ENCODE measurements at places on chromosomes 5 and 9.
A peak's percentile ranks its signal among the peaks of the same experiment; 100 is the strongest.

DNA sequence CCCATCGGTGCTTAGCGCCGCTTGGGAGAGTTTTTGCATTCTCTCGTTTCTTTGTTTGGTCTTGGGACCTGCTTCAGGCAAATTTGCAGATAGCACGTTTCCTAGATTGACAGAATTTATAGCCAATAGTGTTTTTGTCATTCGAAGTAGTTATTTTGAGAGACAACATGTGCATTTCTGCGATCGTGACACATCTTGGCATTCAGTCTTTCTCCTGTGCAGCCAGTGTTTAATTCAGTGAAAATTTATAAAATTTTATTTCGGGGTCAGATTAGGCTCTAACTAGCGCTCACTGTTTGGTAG is 830 bp downstream of the PRRC1 start:
- DNase-seq, result peak; percentile 74

DNA sequence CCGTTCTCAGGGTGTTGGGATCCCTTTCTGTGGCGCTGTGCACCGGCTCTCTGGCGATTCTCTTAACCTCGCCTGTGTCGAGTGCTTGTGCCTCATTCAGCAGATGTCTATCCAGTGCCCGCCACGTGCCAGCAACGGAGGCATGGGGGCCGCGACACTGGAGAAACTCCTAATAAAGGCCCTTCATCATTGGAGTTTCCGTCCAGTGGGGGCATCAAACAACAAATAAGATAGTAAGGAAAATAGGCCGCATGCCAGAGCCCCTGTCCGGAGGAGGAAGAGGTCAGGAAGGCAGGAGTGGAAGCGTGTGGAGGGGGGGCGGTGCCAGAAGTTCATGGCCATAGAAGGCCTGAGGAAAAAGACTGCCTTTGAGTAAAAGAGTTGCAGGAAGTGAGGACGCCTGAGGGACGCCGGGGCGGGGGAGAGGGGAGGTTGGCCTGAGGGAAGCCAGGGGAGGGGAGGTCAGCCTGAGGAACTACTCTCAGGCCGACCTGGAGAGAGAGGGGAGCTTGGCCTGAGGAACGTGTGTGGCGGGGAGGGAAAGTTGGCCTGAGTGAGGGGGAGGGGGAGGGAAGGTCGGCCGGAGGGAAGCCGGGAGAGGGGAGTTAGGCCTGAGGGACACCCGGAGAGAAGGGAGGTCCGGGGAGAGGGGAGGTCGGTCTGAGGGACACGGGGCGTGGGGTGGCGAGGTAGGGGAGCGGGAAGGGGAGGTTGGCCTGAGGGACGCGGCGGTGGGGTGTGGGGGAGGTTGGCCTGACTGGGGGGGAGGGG is 82.2 kb downstream of the CACNA1B start:
- no peak for DNase-seq

DNA sequence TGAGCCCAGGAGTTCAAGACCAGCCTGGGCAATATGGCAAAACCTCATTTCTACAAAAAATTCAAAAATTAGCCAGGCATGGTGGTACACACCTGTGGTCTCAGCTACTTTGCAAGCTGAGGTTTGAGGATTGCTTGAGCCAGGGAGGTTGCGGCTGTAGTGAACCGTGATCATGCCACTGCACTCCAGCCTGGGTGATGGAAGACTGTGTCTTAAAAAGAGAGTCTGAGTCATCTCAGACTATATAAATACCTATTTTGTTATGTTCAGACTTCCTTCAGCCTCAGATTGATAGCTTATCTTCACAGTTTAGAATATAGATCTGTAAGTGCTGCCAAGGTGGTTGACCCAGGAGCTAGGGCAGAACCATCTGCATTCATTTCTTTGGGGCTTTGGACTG is 1.6 kb upstream of the PAIP2 start:
- no peak for DNase-seq

DNA sequence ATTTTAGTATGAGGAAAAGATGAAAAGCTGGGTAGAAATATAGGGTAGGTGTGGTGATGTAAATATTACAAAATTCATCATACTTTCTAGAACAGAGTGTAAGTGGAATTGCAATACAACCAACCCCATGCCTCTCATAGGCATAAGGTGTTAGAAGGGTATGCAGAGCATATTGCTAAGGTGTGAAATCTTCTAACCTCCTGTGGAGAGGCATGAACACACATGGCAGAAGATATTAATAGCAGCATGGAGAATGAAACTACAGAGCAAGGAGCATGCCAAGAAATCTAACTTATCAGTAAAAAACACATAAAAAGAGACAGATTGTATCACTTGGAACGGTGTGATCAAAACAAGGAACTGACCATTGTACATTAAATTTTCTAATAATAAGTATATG is 441.5 kb downstream of the CDH18 start:
- DNase-seq, result no peak

- DNase-seq, result peak; percentile 36
These were observed 253.6 kb downstream of the MAST4 start for GRCh38 chr5:66849803-66850202.

- no peak for DNase-seq
These were observed 67.4 kb downstream of the GNAQ start for GRCh38 chr9:77964258-77964657.

DNA sequence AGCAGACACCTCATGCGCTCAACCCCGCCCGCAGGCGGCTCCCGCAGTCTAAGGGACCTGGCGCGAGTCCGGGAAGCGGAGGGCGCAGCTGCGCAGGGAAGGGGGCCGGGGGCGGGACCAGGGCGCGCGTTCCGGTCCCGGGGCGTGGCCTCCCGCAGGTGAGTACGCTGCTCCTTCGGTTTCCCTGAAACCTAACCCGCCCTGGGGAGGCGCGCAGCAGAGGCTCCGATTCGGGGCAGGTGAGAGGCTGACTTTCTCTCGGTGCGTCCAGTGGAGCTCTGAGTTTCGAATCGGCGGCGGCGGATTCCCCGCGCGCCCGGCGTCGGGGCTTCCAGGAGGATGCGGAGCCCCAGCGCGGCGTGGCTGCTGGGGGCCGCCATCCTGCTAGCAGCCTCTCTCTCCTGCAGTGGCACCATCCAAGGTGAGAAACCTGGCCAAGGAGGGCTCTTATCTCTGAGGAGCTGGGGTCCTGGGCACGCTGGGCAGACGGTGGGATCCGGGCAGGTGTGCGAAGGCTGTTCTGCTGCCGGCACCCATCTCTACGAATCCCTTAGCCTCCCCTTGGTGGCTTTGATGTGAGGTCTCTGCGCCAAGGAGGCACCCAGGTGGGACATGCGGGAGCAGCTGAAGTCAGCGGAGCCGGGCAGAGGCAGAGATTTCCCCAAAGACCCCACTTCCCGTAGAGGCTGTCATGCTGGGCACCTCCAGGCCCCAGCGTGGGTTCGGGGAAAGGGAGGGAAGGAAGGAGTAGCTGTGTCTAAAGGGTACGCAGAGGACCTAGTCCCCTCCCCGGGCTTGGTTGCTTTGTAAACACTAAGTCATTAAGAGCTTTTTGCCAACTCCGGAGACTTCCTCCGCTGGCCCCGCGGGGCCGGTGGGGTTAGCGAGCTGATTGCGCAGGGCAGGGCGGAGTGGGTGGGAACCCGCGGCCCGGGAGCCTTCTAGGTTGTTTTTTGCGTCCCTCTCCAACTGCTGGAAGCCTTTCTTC is at the start of gene F2RL1:
F2RL1 (plus strand) TSS at position 187 of the 988 bp plus-strand sequence; CDS start at position 340, 153 bp downstream.
- peak; percentile 78 for DNase-seq

- no peak for DNase-seq
These were observed 53.6 kb downstream of the IRF1 start for GRCh38 chr5:132436936-132437335.

DNA sequence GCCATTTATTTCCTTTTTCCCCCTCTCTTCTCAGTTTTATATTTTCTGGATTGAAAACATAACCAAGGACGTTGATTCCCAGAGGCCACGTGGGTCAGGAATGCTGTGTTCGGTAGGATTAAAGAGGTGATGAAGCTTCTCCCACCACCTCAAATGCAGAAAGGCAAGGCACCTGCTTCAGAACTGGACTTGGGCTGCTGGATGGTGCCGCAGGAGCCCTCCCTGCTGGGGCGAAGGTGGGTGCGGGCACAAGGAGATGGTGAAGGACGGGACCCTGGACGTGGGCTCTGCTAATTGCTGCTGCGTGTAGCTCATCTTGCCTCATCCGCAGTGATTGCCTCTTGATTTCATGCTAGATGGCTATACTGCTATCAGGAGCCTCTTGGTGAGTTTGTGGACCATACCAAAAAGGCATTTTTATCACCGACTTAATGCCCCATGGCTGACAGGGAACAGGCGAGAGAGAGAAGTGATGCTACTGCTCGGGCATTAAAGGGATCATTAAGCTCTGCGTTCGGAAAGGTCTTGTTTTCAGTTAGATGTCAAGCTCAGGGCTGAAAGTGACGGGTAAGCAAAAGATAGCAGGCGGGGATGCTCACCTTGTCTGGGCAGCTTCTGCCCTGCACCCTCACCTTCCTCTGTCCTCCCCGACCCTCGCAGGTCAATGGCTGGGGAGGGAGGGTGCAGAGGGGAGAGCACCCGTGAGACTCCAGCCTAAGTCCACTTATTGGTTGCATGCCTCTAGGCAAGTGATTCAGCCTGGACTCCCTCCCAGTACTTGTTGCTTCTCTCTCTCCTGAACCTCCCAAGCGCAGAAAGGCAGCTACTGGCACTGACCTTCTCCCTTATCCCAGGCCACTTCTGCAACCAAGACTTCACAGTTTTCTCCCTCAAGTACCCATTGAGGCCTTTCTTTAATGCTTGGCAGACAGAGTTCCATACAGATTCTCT is 71.6 kb upstream of the FSTL4 start:
- DNase-seq, result no peak

- no peak for DNase-seq
These were observed 2.9 kb downstream of the KLHL3 start for GRCh38 chr5:137733006-137733405.

DNA sequence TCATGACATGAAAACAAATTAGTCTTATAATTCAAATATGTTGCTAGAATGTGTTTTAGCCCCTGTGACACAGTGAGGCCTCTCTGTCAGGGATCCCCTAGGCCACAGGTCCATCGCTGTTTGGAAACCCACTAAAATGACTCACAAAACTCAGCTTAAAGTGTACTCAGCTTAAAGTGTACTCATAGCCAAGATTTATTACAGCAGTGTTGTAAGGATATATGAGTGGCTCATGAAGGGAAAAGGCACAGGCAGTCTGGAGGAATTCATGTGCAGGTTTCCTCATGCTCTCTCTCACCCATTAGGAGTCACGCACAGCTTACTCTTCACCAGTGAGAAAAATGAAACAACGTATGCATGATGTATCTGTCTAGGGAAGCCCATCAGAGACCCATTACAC is 24.4 kb upstream of the TGFBI start:
- peak; percentile 79 for DNase-seq

DNA sequence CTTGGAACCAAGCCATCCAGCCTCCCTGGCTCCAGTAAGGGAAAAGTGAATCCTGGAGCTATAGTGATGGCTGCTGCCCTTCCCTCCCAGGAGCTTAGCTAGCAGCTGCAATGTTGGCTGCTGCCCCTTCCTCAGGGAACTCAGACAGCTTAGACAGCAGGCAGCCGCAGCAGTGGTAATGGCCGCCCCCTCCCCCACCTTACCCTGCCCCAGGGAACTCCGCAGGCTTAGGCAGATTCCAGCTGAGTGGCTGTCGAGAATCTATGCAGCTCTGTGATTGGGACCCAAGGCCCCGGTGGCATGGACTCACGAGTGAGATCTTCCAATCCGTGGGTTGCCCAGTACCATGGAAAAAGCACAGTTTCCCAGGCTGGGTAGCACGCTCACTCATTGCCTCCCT is 378.6 kb downstream of the NNT start:
- DNase-seq, result no peak

GRCh38 chr5:76278261-76278789 is 124.8 kb upstream of the IQGAP2 start:
- DNase-seq, result no peak

- peak; percentile 83 for DNase-seq
These were observed 148.0 kb downstream of the FGF1 start for GRCh38 chr5:142537938-142538337.

DNA sequence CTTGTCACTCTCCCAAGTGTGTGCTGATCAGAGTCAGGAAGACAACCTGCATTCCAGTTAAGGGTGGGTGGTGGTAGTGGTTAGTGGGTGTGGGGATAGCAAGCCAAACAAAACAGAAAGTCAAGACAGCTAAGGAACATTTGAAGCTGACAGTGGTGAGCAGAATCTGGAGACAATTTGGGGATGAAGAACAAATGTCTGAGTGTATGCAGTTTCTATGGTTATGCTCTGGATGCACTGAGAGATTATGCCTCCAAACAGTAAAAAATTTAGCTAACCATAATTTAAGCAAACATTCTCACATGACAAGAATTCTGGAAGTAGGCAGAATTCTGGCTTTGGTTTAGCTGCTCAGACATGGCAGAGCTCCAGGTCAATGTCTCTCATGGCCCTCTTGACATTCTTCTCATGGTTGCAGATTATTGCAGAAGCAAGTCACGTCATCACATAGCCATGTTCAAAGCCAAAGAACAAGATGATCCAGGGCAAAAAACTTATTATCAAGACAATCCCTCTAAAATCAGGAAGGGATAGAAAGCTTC is 148.7 kb downstream of the LURAP1L start:
- peak; percentile 95 for DNase-seq

- DNase-seq, result peak; percentile 57
These were observed 110.3 kb downstream of the NXNL2 start for GRCh38 chr9:88645172-88645878.

DNA sequence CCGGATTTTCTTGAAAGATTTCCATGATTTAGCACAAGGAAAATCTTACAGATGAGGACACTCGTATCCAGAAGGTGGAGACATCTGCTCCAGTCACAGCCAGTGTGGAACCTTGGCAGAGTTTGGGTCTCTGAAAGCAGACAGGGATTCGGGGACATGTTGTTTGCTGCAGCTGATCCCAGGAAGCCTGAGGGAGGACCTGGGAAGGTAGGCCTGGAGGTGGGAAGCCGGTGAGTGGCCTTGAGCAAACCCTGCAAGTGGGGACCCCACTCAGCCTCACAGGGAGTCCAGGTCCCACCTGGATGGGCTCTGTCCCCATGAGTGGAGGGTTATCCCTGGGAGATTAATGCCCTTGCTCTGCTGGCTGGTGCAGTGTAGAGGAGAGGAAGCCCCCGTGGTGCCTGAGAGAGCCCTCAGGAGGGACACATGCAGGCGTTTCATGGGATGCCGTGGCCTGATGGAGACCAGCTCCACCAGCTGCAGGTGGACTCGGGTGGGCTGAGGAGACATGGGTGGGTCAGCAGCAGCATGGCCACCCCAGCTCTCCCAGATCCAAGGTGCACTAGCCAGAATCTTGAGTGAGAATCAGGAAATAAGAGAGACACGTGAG is 7.8 kb downstream of the MRPS2 start:
- DNase-seq, result no peak

- DNase-seq, result peak; percentile 32
These were observed 761 bp downstream of the CCT5 start for GRCh38 chr5:10250806-10251276.

- no peak for DNase-seq
These were observed 154.2 kb downstream of the FGF18 start for GRCh38 chr5:171573451-171574225.

DNA sequence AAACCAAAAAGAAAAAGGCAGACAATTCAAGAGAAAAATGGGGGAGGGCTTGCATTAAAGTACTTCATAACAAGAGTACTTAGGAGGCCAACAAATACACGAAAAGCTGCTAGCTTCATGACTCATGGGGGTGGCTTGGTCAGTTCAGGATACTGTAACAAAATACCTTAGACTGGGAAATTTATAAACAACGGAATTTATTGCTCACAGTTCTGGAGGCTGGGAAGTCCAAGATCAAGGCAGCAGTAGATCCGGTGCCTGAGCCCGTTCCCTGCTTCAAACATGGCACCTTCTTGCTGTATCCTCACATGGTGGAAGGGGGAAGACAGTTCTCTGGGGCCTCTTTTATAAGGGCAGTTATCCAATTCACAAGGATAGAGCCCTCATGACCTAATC is 111.4 kb downstream of the C9orf50 start:
- DNase-seq, result peak; percentile 73

Measured in cardiac fibroblast (primary cell).